ENCODE measurements at places on chromosomes 12 and 14.

- DNase-seq = no peak
These were observed 612 bp upstream of the SLC25A3 start for GRCh38 chr12:98592825-98593322.

DNA sequence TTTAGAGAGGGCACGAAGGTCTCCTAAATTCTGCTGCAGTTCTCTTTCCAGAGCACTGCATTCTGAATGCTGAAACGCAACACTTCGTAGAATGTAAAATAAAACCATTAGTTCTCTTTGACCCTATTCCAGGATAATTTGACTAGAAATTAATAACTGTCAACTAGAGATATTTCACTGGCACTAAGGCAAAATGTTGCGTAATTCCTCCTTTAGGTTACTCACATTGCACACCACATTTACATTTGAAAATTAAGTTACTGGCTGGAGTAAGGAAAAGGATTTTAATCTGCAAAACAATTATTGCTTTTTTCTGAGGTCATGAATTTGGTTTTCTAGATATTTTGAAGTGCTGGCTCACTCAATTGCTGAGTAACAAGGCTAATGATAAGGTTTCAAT, 58.0 kb upstream of the TRHDE start:
- DNase-seq = no peak

- DNase-seq = no peak
These were observed 91.5 kb downstream of the ARF6 start for GRCh38 chr14:49984424-49984823.

GRCh38 chr14:74824997-74825396, 50.9 kb downstream of the PROX2 start:
- no peak for DNase-seq

GRCh38 chr12:93785249-93786010, 108.3 kb downstream of the CRADD start:
- no peak for DNase-seq

DNA sequence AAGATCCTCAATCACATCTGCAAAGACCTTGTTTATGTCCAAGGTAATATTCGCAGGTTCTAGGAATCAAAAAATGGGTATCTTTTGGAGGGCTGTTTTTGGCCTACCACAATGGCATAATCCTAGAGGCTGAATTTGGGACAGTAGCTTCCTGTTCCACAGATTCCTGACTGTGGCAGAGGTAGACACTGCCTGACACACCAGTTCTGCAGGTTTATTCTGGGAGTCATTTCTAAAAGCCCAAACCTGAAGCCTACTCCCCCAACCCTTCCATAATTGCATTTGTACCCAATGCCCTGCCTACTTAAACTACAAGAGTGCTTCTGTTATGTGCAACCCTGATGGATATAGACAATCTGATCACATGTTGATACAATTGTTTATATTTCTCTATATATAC, 378.9 kb downstream of the PCNX1 start:
- no peak for DNase-seq

GRCh38 chr14:74510959-74511409, 17.4 kb downstream of the ISCA2 start:
- no peak for DNase-seq

GRCh38 chr12:25789541-25789944, 168.9 kb upstream of the RASSF8 start:
- no peak for DNase-seq

DNA sequence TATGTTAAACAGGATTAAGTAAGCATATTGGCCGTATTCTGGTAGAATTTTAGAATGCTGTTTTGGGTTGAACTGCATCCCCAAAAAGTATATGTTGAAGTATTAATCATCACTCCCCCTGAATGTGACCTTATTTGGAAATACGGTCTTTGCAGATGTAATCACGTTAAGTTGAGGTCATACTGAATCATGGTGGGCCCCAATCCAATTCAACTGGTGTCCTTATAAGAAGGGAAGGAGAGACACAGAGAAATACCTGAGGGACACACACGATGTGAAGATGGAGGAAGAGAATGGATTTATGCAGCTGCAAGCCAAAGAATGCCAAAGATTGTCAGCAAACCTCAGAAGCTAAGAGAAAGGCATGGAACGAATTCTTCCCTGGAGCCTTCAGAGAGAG, 268.6 kb downstream of the ITPR2 start:
- no peak for DNase-seq

GRCh38 chr12:70418101-70418500, 52.0 kb downstream of the KCNMB4 start:
- no peak for DNase-seq

DNA sequence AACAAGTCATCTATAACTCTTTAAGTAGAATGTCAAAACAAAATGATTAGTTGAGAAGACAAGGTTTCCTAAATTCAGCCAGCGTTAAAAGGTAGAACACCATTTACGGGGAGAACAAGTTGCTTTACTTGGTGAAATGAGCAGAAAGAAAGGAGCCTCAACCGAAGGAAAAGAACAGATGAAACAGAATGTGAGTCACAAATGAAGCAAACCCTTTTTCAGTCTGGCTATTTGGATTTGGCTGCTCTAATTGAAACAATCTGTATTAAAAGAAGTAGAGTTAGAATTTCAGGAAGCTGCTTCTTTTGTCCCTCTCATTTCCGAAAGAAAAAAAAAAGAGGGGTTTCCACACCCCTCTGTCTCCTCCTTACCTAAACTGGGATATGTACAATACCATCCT, 34.6 kb downstream of the CEP128 start:
- no peak for DNase-seq

- no peak for DNase-seq
These were observed 108.5 kb downstream of the DICER1 start for GRCh38 chr14:95048771-95049312.

- DNase-seq = no peak
These were observed 177.0 kb downstream of the CEP128 start for GRCh38 chr14:80764496-80764895.

DNA sequence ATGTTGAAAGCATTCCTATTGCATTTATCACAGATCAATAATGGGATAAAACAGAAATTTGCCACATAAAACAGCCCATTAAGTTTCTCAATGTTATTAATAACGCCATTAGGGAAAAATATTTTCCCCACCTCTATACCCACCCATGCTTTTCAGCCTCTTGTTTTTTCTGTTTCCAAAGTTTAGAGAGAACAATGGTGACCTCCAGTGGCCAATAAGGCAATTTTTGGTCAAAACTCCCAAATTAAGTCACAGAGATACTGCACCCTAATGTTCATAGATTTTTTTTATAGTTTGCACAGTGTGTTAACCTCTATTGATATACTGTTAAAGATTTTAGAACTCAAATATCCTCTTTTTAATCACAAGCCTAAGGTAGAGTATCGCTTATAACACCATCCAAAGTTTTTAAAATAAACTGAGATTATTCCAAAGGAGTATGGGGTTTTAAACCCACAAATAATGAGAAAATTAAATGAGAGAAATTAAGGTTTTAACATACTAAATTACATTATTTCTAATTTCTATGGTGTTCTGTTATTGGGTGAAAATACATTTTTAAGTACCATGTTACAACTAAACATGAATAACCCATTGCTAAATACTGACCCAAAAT, 184.7 kb upstream of the DCN start:
- DNase-seq = no peak

- DNase-seq = no peak
These were observed 5.3 kb upstream of the BEST3 start for GRCh38 chr12:69704357-69704756.

DNA sequence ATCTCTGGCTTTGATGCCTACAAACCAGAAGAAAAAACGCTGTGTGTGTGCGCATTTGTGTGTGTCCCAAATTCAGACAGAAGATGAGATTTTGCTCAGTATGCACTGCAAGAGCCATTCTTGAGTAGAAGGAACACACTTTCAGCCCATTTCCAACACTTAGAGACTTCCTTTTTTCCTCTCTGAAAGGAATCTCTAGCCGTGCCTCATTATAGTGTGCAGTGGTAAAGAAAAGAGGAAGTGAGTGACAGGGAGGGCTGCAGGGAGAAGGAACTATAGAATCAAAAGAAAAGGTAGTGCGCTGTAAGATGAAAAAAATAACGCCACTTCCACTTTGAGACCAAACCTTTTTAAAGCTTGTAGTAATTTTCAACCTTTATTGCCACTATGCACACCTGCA, 1400.9 kb upstream of the FLRT2 start:
- DNase-seq = no peak

- DNase-seq = no peak
These were observed 153.9 kb upstream of the RMST start for GRCh38 chr12:97308576-97309198.

DNA sequence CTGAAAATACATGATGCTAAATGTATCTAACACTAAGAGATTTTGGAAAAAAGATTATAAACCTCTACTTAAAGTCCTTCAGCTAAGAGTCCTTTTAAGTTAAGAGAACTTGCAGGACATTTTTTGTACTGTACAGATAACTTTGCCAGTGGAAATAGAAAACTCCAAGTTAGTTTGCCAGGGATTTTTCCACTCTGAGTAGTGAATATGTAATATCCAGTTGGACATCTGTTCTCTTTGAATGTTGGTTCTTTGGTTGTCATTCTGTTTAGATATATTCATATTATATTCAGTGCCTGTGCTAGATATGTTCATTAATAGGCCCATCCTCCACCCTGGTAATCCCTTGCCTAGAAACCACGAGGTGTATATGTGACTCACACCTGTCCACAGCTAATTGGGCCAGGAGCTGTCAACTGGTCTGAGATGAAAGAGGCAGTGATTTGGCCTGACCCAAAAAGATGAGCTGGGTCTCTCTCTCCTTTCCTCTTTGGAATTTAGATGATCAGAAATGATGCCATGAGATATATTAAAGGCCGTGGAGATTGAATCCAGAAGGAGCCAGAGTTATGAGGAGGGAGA, 261.0 kb upstream of the LRIG3 start:
- no peak for DNase-seq

DNA sequence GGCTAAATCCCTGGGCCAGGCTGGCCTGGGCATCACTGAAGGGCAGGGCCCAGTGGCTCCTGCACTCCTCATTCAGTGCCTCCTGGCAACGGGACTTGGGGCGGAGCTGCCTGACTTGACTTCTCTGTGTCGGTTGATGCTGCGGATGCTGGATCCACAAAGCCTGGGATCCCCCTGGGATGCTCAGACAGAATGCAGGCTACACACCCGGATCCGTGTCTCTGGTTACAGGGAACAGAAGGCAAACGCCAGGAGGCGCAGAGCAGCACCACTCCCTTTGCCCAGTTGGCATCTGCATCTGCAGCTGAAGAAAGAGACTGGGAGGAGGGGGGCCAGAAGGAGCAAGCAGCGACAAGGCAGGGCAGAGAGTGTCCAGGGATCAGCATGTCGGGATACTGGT, 154.5 kb upstream of the FKBP4 start:
- DNase-seq = no peak

GRCh38 chr14:75096959-75097358, 27.5 kb downstream of the ZC2HC1C start:
- DNase-seq = no peak

DNA sequence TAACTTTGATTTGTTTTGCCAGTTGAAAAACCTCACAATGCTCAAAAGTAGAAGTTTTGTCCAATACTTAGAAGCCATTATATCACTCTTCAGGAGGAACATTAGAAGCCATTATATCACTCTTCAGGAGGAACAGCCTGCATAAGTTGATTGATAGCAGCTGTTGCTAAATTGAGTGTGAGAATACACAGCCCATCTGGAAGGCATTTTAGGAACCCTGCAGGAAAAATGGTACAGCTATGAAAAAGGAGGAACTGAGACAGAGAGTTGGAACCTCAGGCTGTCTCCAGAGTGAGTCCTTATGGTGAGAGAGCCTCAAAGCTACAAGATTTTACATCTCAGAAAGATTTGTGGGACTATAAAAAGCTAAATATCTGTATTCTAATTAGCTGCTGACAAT, 207.0 kb downstream of the MYRFL start:
- DNase-seq = no peak

DNA sequence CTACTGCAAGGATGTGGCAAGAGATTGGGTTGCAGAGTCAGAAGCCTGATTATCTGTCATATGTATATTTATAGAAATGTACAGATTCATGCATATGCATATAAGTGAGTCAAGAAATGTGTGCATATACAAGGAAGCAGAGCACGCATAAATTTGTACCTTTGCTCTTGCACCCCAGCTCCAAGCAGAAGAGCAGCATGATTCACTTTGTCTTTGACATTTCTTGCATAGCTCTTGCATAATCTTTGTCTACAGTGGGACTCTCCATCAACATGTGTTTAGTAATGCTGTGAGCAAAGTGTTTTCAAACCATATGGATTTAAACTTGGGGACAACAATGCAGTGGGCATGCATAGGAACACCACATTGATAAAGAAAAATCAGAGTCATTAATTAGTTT, 330.7 kb upstream of the DCN start:
- no peak for DNase-seq

GRCh38 chr12:109475993-109476806, 900 bp downstream of the KCTD10 start:
- no peak for DNase-seq

DNA sequence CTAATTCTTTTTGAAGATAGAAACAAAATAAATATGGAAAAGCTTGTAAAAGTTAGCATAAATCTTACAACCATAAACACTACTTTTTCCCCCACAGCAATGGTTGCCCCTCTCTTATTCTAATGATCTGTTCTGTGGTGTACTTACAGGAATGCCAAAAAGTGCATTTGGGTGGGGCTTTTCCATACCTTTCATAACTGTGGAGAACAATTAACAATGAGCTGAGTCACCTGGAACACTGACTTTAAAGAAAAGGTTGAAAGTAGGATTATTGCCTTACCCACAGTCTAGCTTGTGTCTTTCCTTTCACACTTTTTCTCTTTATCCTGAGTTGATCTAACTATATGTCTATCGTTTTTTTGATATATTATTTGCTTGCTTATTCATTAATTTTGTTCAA, 86.9 kb downstream of the TPH2 start:
- no peak for DNase-seq

DNA sequence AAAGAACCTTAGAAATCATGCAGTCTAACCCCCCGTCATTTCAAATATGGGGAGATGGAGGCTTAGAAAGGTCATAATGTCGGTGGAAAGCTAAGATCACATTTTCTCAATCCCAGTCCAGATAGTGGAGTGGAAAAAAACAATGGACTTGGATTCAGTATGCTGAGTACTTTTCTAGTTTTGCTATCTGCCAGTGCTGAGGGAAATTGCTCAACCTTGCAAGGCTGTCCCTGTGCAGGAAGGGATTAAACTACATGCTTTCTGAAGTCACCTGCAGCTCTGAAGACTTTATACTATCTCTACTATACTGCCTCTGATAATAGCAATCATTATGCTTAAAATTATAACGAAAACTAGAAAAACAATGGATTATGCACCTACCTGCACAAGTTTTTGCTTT, 272.8 kb downstream of the LRIG3 start:
- DNase-seq = no peak

GRCh38 chr12:42407306-42407705, 81.3 kb downstream of the PPHLN1 start:
- no peak for DNase-seq

Measured in activated naive CD4-positive, alpha-beta T cell (primary cell).